Fibroblast of skin of left biceps (primary cell): ENCODE measurements at places on chromosomes 7 and 10.

DNA sequence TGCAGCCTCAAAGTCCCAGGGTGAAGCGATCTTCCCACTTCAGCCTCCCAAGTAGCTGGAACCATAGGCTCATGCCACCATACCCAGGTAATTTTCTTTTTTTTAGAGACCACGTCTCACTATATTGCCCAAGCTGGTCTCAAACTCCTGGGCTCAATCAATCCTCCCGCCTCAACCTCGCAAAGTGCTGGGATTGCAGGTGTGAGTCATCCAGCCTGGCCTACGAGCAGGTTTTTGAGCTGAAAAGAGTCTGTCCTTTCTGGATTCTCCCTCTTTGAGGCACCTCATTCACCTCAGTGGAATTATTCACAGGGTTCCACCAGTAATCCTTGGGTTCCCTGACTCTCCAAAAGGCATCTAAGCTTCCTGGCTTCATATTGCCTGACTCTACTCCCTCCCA, 7.6 kb upstream of the LEP start:
- no peak for DNase-seq

DNA sequence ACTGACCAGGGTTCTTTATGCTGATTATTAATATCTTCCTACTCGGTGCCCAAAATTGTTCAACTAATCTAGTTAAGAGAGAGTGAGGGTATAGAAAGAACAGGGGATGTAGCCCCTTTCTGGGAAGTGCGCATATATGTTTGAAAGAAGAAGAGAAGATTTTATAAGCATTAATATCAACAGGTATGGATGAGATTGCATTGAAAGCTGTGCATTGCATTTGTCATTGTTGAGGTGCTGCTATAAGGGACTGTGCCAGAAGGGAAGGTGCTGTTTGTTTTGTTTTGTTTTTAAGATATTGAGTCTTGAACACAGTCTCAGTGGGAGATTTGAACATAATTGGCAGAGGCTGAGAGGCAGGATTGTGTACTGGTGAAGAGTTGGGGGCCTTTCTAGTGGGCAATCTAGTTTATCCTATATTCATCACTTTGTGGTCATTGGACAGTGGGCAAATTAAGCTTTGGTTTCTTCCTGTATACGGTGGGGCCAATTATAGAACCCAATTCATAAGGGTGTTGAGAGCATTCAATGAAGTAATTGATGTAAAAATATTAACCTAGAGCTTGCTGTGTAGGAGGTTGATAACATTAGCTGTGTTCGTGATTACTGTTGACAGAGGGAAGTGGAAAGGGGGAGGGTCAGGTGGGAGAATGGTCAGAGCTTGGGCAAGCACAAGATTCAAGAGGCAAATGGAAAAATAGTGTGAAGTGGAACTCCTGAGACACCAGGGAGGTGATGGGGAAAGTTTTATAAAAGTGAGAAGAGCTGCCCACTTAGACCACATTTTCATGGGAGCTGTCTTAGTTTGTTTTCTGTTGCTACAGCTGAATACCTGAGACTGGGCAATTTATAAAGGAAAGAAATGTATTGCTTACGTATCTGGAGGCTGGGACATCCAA, 19.9 kb upstream of the PCGF5 start:
- no peak for DNase-seq

DNA sequence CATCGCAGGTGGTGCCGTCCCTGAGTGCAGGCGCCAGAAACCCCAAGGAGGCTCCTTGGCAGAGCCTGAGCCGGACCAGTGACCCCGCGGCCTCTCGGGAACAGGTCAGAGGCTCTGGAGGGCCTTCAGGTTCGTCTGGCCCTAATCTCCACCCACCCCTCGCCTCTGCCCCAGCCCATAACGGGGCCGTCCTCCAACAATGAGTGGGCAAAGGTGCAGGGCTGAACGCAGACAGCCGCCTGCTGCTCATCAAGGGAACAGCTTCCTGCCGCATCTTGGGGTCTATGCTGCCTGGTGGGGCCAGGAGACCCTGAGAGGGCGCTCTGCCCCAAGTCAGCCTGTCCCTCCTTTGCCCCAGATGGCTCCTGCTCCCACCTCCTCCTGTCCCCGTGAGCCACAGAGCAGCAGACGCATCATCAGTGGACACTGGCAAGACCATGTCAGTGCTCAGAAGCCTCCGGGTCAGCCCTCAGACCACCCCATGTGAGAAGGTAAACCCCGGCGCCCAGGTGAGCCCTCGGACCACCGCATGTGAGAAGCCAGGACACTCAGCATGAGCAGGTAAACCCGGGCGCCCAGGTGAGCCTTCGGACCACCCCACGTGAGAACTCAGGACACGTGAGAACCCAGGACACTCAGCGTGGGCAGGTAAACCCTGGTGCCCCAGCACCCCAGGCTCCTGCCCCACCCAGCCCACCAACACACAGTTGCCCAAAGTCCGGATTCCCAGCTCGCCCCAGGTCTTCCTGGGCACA, 142.0 kb downstream of the PTPRN2 start:
- DNase-seq = no peak

DNA sequence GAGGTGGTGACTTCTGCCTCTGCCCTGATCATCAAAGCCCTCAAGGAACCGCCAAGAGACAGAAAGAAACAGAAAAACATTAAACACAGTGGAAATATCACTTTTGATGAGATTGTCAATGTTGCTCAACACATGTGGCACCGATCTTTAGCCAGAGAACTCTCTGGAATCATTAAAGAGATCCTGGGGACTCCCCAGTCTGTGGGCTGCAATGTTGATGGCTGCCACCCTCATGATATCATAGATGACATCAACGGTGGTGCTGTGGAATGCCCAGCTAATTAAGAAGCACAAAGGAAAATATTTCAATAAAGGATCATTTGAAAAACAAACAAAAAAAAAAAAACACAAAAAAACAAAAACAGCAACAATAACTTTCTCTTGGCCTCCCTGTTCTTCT, 59.5 kb upstream of the TOMM7 start:
- no peak for DNase-seq
